ENCODE measurements at places on chromosomes 5 and 9.

GRCh38 chr5:126972062-126972895 is 58.1 kb downstream of the MARCHF3 start:
- peak; percentile 38 for DNase-seq

- DNase-seq = no peak
Measured at GRCh38 chr9:7304627-7304995, 495.0 kb downstream of the DMAC1 start.

GRCh38 chr5:95863383-95863757 is 40.8 kb upstream of the GLRX start:
- DNase-seq = no peak

GRCh38 chr5:110836851-110837250 is 98.0 kb downstream of the SLC25A46 start:
- no peak for DNase-seq

- DNase-seq = no peak
Measured at GRCh38 chr5:1108023-1108864, 3.6 kb downstream of the SLC12A7 start.

DNA sequence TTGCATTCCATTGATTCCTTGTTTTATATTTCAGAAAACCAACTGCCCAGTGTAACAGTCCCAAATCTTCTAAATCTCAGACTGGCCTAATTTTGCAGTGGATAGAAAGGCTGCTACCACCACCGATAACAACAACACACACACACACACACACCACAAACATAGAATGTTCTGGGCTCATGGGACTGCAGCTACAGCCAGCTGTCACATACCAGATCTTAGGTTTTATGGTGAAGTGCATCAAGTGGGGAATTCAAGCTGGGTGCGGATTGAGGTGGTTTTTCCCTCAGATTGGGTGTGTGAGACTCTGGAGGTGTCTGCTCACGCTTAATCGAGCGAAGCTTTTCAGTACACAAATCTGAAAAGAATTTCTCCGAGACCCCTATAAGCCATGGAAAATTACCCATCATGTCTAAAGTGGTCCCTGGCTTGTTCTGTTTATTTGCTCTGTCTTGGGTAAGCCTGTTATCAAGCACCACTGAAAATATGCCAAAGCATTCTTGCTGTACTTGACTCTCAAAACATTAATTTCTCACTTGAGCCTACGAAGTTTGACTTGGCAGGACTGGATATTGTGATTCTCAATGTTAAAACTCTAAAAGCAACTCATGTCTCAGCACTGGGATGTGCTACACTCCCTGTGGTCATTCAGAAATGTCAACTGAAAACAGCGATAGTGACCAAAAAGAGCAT is 71.1 kb downstream of the ALDH7A1 start:
- DNase-seq = no peak
